Smooth muscle cell of the umbilical artery (primary cell): ENCODE measurements at places on chromosomes 5 and 9. TPM values are rescaled to one million over a fixed set of nuclear protein-coding genes. Genes with fewer than 3 reads are reported as not detected.

GHR gene
- 2.7 and 3.2 TPM in 2 replicates for total RNA-seq

RCL1 gene
- 9.2 and 17.4 TPM in 2 replicates for total RNA-seq

CCDC187 gene
- total RNA-seq: not detected in 2 replicates

HINT1 gene
- 63.3 and 134 TPM in 2 replicates for total RNA-seq

URM1 gene
- 20.5 and 34.4 TPM in 2 replicates for total RNA-seq

CFAP157 gene
- not detected in 2 replicates for total RNA-seq

NSG2 gene
- total RNA-seq: not detected in 2 replicates

CMBL gene
- 18.7 and 21.1 TPM in 2 replicates for total RNA-seq

SHISAL2B gene
- total RNA-seq: not detected in 2 replicates

CATSPER3 gene
- not detected in 2 replicates for total RNA-seq

GALNT12 gene
- total RNA-seq: 72.3 and 104 TPM in 2 replicates

PKD2L2 gene
- total RNA-seq: not detected in 2 replicates

FCN2 gene
- not detected in 2 replicates for total RNA-seq

HK3 gene
- total RNA-seq: not detected in 2 replicates

BRINP1 gene
- total RNA-seq: not detected in 2 replicates

CIZ1 gene
- 17.2 and 42.0 TPM in 2 replicates for total RNA-seq

NIPAL4 gene
- 0.14 TPM in 1 of 2 replicates, not detected in the other for total RNA-seq

GFRA3 gene
- total RNA-seq: not detected in 2 replicates

SPATA31C1 gene
- total RNA-seq: not detected in 2 replicates

HSPB3 gene
- total RNA-seq: 0.30 TPM in 1 of 2 replicates, not detected in the other

AHRR gene
- 4.6 and 10.7 TPM in 2 replicates for total RNA-seq

CD72 gene
- 0.32 and 1.2 TPM in 2 replicates for total RNA-seq

LYRM7 gene
- 9.1 and 9.5 TPM in 2 replicates for total RNA-seq

EIF4E1B gene
- total RNA-seq: not detected in 2 replicates

TMEFF1 gene
- total RNA-seq: 5.3 and 6.1 TPM in 2 replicates

DAB2IP gene
- 8.3 and 20.1 TPM in 2 replicates for total RNA-seq
